ENCODE measurements at places on chromosomes 12 and 14.

DNA sequence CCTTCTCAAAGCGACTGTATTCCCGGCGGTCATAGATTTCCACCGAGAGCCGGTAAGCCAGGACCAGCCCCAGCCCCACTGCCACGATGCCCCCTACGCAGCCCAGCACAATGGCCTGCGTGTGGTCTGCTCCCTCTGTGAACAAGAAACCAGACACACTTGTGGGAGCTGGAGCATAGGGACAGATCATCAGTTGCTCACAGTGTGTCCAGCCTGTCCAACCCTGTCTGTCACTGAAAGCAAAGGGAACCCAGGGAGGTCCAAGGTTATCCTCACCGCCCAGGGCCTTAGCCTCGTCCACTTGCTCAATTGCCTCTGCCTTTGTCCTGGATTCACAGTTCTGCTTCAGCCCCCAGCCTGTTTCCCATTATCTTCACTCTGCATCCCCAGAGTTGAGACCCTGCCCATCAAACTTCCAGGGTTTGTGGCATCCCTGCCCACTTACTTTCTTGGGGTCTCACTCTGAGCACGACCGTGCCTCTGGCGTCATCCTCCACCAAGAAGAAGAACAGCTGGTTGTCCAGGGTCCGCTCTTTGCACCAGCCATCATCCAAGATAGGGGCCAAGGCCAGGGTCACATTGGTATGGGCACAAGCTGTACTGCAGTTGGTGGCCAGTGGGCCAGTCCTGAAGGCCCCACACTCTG, 11.3 kb upstream of the CSAD start:
- no peak for DNase-seq

DNA sequence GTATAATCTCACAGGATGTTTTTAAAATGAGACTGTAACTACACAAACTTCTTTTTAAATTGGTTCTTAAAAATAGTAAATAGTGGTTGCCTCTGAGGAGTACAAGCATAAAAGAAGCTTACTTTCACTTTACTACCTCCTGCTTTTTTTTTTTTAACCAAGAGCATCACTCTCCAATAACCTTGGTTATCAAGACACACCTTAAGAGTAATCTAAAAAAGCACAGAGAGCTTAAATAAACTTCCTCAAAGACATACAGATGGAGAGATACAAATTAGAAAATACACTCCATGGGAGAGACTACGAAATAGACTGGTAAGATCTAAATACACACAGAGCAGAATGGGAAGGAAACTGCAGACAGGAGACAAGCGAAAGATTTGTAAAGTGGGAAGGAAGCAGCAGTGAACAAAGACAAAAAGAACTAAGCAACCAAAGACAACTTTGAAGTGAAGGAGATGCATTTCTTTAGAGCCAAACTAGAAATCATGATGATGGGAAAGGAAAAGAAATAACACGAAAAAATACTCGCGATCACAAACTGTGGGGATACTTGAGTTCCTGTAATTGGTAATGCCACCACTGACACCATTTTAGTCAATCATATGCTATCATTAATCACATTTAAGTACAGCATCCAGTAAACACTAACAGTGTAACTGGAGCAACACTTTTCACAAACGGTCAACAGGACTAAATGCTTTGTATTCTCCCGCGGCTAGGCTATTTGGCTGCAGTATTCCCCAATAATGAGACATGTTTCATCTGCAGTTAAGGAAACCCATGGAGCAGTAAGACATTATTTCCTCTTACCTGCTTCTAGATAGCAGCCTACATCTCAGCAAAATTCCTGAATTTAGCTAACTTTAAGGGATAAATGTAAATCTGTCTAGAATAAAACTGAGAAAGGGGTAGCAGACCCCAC, 8.2 kb downstream of the SINHCAF start:
- DNase-seq, result peak; percentile 34

GRCh38 chr12:67268335-67268895, 743 bp upstream of the CAND1 start:
- DNase-seq, result peak; percentile 96

DNA sequence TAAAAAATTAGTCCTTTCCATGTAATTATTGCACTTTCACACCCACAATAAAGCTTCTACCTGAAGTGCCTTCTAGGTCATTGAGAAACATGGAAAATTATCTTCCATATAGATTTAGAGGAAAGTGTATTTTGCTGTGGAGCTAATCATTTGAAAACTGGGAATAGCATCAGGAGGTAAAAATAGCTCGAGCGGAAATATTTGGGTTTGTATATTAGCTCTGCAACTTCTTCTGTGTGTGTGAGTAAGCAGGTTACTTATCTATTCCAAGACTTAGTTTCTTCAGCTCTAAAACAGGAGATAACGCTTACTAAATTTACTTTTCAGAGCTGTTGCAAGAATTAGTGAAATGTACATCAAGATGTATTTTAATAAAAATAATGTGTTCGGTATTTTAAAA, 95.0 kb upstream of the MON2 start:
- no peak for DNase-seq

- no peak for DNase-seq
These were observed 47.5 kb downstream of the PPFIBP1 start for GRCh38 chr12:27571463-27571862.

DNA sequence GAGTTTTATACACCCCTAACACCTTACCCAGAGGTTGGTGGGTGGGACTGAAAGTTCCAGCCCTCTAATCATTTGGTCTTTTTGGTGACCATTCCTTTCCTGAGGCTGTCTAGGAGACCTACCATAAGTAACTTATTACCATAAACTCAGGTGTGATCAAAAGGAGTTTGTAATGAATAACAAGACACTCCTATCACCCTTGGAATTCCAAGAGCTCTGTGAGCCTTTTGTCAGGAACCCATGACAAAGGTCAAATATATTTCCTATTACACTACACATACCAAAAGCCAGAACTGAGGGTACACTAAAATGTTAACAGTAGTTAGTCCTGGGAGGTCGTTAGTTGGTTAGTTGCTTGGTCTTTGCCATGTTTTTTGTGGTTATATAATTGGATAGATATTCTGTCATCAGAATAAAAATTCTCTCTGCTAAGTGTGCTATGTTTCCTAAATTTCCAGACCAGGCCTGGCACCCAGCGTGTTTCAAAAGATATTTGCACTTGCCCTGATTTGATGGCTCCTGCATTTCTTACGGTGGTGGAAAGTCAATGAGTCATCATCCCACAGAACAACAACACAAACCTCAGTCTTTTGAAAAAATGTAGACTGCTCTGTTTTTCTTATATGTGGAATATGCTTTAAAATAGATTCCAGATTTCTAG, 27.0 kb upstream of the AKAP5 start:
- no peak for DNase-seq

GRCh38 chr12:6435961-6436715, 8.6 kb upstream of the CD27 start:
- no peak for DNase-seq

Measured in central memory CD4-positive, alpha-beta T cell (primary cell).